ENCODE measurements at places on chromosomes 1 and 21. TPM values are rescaled to one million over a fixed set of nuclear protein-coding genes. Genes with fewer than 3 reads are reported as not detected.

CFHR3 gene
- total RNA-seq: not detected

CR1L gene
- under 0.01 TPM for total RNA-seq

CEP85 gene
- total RNA-seq: 17.1 TPM

RAB13 gene
- total RNA-seq: 73.4 TPM

RPE65 gene
- under 0.01 TPM for total RNA-seq
